Germinal center (tissue), 1 donor: ENCODE measurements at places on chromosomes 12 and 14.

GRCh38 chr12:66571361-66571915 lies 107.4 kb downstream of the GRIP1 start:
- DNase-seq: no peak

- no peak for DNase-seq
Observed at GRCh38 chr12:87270919-87271318, 758.3 kb downstream of the C12orf50 start.

DNA sequence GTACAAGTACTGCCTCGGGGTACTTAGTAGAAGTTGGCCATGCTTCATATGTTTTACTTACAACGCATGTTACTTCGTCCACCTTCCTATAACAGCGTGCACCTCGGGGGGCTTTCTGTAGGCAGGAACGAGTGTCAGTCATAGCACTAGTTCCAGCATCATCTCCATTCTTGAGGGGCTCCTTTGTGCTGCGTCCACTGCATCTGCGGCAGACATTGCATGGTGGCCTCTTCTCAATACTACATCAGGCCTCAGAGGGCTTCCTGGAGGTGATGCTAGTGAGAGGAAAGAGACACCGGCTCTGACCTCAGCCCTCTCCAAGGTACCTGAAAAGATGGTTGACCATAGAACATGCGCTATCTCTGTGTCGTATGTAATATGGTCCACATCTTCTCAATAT lies 121.2 kb upstream of the RTL1 start:
- no peak for DNase-seq

- no peak for DNase-seq
Observed at GRCh38 chr12:30990316-30990715, 63.8 kb downstream of the TSPAN11 start.

DNA sequence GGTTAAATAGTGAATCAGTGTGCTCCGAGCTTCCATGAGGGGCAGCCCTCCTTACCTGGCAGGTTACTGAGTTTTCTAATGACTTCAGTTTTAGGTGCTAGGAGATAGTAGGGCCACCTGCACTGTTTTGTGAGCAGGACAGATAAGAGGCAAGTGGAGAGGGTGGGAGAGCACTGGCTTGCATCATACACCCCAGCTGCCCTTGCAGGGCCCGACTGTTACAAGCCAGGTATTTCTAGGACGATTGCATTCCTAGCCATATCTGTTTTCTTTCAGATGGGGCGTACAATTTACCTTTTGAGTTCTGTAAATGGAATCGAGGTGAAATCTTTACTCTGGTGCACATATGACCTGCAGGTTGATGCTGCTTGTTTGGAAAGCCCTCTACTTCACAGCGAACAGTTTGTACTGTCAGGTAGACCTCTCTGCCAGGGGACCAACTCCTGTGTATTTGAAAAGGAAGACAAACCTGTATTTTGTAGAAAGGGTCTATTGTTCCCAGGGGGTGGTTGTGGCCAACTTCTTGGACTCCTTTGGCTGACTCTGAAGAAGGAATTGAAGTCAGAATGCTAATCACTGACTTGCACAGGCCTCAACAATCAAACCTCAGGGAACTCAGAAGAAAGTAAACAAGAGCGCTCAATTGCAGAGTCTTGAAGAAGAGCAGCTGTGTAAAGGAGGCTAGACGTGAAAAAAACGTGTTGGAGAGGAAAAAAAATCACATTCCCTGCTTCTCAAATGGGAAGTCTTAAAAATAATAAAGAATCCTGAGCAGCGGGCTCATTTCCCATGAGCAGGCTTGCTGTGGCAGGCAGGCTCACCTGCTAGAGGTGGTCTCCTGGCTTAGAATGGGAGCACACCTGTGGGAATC lies 57.3 kb downstream of the ETV6 start:
- no peak for DNase-seq

GRCh38 chr12:110901401-110901800 lies 19.0 kb downstream of the MYL2 start:
- no peak for DNase-seq

DNA sequence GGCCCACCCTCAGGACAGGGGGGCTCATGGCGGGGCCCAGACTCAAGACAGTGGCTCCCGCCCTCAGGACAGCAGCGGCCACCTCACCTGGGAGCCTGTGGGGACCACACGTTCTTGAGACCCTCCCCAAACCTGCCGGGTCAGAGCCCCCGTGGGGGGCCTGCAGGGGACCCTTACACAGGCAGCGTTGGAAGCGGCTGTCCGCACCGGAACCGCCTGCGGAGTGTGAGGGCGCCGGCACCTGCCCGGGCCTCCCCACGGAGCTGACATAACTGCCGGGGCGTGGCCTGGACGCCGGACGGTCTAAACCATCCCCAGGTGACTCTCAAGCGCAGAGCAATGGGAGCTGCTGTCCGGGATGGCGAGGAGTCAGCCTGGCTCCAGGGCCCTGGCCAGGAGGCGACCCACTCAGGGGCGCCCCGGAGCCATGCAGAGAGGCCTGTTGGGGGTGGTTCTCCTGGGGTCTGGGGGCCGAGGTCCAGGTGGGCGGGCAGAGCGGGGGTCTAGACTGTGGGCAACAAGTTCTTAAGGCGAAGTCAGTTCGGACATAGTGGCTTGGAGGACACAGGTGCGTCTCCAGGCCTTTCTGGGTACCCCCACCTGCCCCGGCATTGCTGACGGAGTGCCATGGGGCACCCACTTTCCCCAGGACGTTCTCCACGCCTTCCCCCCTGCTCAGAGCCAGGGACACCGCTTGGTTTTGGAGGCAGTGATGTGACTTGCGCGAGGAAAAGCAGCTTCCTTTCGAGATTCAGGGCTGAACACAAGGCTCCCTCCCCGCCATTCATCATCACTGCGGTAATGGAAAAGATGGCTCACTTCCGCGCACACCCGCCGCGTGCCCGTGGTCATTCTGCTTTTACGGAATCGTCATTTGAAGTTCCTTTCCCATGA lies 23.2 kb downstream of the GALNT9 start:
- no peak for DNase-seq

DNA sequence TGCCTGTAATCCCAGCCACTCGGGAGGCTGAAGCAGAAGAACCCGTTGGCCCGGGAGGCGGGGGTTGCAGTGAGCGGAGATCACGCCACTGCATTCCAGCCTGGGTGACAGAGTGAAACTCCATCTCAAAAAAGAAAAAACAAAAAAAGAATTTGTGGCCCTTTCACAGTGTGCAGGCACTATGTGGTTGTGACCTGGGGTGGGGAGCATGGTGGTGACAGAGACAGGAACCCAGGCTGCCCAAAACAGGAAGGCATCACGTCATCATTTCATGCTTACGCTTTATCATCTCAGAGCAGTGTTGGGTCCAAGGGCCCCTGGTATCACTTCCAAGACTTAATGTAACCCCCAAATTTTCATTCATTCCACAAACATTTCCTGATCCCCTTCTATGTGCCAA lies 175.7 kb upstream of the GSC start:
- DNase-seq: no peak

DNA sequence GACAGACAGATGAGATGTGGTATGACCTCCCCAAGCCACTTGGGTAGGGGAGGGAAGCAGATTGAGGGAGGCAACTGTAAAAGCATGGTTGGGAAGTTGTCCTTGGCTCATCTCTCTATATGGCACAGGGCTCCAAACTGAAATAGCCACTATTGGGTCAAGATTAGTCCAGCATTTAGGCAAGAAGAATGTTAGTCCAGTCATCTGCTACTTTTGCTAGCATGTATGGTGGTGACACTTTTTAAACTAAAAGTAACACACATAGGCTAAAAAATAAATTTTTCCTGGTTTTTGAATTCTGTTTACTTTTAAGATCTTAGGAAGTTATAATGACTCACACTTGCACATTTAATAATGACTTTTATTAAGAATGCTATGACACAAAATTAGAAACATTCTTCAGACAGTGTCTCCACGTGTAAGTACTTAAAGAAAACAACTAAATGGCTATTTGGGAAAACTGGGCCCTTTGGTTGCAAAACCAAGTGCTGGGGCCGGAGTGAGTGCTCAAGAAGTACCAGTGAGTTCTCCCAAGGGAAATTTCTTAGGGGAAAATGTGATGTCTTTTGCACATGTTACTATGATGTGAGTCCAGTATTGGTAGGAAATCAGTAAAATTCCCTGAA lies 179.1 kb upstream of the HIF1A start:
- no peak for DNase-seq
